Transverse colon (tissue), 4 donors: ENCODE measurements at places on chromosomes 12 and 14.

- no peak for DNase-seq
These were observed 282.1 kb downstream of the RPS29 start for GRCh38 chr14:49303946-49304516.

- DNase-seq = no peak
These were observed 934 bp upstream of the ZC2HC1C start for GRCh38 chr14:75068294-75069120.

GRCh38 chr12:95857799-95858198, 953 bp upstream of the SNRPF start:
- no peak for DNase-seq

- DNase-seq = no peak
These were observed 3.3 kb upstream of the CHURC1 start for GRCh38 chr14:64910847-64911495.

- no peak for DNase-seq
These were observed 15.4 kb downstream of the TMEM263 start for GRCh38 chr12:106971065-106971464.

GRCh38 chr14:88130057-88130432, 125.1 kb downstream of the GPR65 start:
- DNase-seq = no peak

GRCh38 chr12:105956662-105957457, 181.9 kb downstream of the NUAK1 start:
- no peak for DNase-seq

GRCh38 chr12:127582074-127582473, 684.9 kb upstream of the TMEM132C start:
- no peak for DNase-seq

DNA sequence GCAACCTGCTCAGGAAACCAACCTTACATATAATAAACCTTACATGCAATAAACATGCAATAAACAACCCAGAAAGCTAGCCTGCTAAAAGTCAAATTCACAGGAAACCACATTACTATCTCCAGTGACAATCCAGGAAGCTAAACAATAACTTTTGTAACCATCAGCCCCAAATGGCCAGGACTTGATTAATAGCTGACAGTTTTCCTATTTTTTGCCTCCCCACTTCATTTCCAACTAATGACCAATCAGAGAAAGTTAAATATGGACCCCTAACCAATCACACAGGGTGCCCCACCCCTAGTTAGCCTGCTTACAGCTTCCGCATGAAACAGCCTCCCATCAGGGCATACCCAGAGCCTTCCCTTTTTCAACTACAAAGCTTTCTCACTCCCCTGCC, 152.2 kb upstream of the LMNTD1 start:
- no peak for DNase-seq

GRCh38 chr12:121799156-121799841, 4.5 kb upstream of the SETD1B start:
- DNase-seq = peak; percentile 81

- no peak for DNase-seq
These were observed 223.0 kb downstream of the PTPRO start for GRCh38 chr12:15545334-15545733.

DNA sequence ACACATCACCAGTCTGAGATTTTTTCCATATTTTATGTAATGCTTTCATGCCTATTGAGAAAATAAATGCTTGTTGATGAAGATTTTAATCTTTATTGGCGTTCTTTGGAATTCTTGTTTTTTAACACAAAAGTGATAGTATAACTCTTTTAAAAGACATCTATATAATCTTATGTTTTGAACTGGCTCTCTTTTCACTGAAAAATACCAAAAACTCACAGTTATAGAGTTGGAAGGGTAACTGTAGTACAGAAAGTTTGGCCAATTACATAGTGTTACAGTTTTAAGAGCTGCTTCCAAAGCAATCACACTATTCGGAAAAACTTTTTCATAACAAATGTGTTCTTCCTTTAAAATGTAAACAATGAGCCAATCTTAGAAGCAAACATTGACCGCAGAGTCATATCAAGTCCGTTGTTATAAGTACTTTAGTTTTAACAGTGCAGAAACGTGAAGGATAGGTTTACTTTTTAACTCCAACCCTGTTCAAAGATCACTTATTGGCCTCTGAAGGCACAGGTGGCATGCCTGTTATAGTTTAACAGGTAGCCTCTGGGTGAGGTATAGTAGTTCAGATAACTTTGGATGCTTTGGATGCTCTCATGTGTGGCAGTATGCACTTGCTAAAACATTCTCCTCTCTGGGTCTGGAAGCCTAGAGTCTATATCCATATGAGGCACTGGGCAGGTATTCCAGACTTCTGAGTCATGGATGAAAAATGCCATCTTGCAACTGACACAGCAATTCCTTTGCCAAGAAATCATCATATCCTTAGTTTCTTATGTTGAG, 12.1 kb upstream of the NTN4 start:
- peak; percentile 27 for DNase-seq

DNA sequence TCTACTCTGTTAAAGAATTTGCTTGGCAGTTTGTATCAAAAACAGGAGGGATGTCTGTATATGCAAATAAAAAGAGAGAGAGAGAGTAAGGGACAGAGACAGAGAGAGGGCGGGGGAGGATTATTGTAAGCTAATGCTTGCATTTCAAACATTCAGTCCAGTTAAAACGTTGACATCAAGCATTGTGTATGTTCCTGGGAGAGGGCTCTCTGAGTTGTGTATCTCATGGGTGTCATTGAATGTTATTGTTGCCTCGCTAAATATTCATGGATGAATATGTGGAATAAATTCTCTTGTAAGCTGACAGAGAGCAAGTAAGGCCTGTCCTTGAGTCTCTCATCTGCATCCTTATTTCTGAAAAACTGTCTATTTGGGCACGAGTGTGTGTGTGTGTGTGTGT, 78.8 kb upstream of the VRK1 start:
- no peak for DNase-seq
